ENCODE measurements at places on chromosomes 16 and 17.

- DNase-seq: no peak
Observed at GRCh38 chr16:84332975-84333684, 35.2 kb upstream of the ATP2C2 start.

GRCh38 chr16:70746708-70747424 is 54.1 kb downstream of the VAC14 start:
- DNase-seq: peak; percentile 59

DNA sequence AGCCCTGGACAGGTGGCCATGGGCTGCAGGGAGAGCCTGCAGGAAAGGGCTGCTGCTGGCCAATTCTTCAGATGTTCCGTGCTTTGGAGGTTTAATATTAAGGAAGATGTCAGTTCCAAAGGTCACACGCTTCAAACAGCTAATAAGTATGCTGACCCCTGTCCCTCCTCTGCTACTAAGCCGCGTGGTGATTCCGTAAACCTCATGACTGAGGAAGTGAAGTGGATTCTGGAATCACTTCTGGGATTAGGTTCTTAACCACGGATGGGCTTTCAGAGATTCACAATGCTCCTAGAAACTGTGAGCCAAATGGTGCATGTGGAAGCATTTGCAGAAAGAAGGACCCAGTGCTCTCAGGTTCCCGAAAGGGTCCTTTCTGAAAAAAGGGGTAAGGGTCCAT is 28.5 kb upstream of the ERN1 start:
- no peak for DNase-seq

DNA sequence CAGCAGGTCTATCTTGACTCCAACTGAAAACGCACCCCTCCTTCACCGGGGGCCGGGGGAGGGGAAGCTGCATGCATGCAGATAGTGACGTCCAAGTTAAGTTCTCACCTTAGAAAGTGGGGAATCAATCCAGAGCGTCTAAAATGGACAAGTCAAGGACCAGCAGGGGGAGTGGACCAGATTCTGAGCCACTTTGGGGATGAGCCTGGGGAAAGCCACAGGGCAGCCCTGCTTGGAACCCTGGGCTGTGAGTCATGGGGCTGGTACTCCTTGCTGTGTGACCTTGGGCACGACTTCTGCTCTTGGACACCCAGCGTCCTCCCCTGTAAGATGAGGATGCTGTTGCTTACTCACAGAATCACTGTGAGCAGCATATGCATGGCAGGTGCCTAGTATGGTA is 9.1 kb downstream of the TNFRSF13B start:
- DNase-seq: no peak

- no peak for DNase-seq
Observed at GRCh38 chr17:16477255-16477654, 14.7 kb downstream of the LRRC75A start.

DNA sequence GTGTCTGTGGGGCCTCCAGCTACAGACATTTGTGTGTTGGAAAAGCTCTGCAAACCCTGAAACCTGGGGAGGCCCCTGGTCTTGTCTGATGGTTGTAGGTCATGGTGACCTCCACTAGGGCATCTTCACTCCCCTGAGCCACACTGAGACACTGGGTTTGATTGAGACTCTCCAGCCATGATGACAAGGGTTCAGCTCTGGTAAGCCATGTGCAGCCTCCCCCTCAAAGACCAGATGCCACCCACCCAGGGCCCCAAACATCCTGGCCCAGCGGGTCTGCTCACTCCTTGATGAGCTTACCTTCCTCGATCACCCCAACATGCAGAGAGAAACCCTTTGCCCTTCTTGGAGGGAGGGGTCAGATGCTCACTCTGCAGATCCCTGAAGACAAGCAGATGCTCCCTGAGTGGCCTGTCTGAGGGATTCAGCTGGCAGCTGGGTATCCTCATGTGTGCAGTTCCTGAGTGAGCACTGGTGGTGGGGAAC is 101.6 kb downstream of the METRNL start:
- no peak for DNase-seq

DNA sequence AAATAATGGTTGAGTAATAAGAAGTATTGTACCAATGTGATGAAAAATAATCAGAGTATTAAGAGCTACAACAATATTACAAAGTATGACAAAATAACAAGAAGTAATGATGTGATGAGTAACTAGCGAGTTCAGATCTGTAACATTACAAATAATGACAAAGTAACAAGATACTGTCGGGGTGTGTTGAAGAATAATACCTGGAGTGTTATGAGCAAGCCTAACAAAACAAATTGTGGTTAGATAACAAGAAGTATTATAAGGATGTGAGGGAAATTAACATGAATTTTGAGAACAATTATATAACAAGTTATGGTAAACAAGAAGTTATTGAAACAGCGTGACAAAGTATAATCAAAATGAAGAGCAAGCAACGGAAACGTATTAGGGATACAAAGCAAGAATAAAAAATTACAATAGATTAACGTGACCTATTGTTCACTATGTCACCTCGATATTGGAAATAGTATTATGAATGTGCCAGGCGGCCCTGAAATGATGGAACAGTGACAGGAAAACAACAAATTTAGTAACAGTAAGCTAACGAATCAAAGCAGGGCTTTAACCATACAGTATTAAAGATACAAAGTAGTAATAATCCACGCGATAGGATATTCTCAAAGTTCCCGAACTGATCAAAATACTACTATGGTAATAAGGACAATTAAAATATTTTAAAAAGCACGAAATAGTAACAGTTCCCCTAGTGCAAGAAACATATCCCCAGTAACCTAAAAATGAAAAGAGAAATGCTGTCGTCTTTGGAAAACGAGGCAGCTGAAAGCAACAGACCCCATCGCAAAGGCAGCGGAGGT is 1.6 kb downstream of the TBX4 start:
- no peak for DNase-seq

DNA sequence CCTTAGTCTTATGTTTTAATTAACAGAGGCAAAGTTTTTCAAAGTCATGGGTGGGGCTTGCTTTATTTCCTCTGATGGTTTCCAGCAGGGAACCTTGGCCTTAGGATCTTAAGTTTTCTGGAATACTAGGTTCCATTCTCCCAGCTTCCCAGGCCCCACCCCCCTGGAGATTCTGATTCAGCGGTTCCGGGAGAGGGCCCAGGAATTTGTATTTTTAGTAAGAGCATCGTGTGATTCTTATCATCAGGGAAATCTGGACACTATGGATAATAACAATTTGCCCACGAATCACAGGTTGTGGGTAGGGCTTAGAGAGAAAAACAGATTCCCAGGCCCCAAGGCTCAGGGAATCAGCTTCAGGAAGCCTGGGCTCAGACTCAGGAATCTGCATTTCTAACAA is 263.6 kb downstream of the NTN1 start:
- no peak for DNase-seq

DNA sequence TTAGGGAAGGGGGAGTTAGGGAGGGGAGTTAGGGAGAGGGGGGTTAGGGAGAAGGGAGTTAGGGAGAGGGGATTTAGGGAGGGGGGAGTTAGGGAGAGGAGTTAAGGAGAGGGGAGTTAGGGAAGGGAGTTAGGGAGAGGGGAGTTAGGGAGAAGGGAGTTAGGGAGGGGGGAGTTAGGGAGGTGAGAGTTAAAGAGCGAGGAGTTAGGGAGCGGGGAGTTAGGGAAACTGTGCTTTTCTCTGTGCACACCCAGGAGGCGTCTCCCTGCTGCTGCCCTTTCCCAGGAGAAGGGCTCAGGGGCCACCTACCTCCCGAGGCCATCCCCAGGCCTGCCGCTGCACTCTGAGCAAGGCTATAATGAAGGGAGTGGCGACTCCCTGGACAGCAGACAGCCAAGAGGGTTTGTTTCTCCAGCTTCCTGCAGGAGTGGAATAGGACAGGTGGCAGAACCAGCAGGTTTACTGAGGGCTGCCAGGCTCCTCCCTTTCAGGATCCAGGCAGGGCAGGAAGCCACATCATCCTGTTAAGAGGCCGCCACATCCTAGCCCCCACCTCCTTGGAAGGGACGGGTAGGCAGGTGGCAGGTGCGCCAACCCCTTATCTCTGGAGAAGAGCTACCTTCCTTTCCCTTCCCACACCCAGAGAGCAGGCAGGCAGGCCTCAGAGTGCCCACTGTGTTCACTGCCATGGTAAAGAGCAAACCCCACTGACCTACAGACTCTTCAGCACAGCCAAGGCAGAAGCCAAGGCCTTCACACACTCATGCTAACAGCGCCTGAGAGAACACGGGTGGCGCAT is 4.3 kb downstream of the CANT1 start:
- no peak for DNase-seq

- peak; percentile 77 for DNase-seq
Observed at GRCh38 chr16:79639576-79640311, 39.2 kb upstream of the MAF start.

GRCh38 chr17:44647736-44648135 is 8.5 kb upstream of the MEIOC start:
- no peak for DNase-seq

GRCh38 chr16:57665541-57665940 is 2.6 kb upstream of the ADGRG3 start:
- no peak for DNase-seq

- no peak for DNase-seq
Observed at GRCh38 chr17:82076785-82077591, 11.4 kb upstream of the DUS1L start.

- DNase-seq: no peak
Observed at GRCh38 chr16:54934481-54935265, 4.0 kb downstream of the IRX5 start.

GRCh38 chr16:83843657-83844056 is 35.9 kb downstream of the HSBP1 start:
- no peak for DNase-seq

GRCh38 chr17:57898487-57899311 is 48.9 kb upstream of the MRPS23 start:
- no peak for DNase-seq

- no peak for DNase-seq
Observed at GRCh38 chr17:80956321-80957190, 35.1 kb upstream of the CHMP6 start.

GRCh38 chr16:87735270-87736007 is 30.3 kb downstream of the KLHDC4 start:
- DNase-seq: no peak

DNA sequence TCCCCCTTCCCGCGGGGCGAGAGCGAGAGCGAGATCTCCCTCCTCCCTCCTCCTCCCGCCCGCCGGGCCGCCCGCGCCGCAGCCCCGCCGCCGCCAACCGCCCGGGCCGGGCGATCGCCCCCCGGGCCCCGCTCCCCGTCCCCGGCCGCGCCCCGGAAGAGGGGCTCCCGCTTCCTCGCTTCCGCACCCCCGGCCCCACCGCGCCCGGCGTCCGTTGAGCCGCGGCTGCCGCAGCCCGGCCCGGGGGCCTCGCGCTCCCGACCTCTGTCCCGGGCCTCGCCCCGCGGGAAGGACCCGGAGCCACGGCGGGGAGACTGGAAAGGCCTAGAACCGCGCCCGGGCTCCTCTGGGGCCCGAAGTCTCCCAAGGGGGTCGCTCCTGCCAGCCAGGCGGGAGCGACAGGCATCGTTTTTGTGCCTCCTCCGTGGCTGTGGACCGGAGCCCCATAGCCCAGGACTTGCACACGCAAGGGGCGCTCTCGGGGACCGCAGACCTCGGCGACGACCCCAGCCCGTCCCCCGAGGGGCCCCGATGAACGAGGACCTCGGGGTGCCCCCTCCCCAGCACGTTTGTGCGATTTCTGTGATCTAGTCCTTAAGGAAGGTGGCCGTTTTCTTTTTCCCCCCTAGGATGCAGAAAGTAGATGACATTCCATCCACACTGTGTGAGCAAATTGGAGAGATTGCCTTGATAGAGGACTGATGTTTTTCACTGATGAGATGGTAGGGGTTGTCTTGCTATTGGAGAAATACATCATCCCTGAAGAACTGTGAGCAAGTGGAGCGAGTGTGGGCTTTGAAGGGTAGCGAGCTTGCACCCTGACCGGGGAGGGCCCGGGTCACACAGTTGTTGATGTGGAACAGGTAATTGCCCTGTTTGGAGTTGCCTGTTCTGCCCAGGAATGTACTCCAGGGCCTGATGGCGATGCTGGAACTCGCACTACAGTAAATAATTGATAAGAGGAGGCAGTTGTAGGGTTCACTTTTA is 611 bp downstream of the BANP start:
- DNase-seq: no peak

DNA sequence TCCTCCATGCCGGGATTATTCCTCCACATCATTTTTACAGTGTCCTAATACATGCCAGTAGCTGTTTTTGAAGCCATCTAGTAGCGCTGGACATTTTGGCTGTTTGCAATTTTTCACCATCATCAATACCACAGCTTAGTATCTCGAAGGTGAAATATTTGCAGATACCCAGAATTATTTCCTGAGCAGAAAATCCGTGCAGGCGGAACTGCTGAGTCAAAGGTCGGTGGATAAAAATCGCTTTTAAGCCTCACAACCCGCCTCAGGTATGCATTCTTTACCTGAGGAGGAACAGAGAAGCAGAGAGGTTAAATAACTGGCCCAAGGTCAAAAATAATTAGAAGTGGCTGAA is 584 bp upstream of the TNRC6A start:
- DNase-seq: no peak

GRCh38 chr16:85424260-85425073 is 188.7 kb upstream of the GSE1 start:
- no peak for DNase-seq

GRCh38 chr17:44197980-44198720 is 1.5 kb downstream of the ATXN7L3 start:
- DNase-seq: no peak

- DNase-seq: peak; percentile 74
Observed at GRCh38 chr17:59763861-59764260, 56.4 kb downstream of the VMP1 start.

- DNase-seq: no peak
Observed at GRCh38 chr16:9286930-9287329, 195.5 kb downstream of the HAPSTR1 start.

DNA sequence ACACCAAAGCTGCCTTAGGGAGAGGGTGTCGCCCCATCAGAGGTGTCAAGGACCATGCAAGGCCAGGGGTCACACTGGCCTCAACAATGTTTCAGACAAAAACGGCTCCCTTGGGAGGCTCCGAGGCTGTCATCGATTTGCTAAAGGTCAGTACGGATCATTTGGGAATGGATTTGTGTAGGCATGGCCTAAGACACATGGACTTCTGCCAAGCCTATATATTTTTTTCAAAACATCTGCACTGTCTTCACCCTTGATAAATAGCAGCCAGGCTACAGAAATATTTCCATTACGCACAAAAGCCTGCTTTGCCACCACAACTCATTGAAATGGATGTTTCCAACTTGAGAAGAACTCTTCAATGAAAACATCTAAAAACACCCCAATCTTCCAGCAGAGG is 10.3 kb downstream of the CUEDC1 start:
- no peak for DNase-seq

DNA sequence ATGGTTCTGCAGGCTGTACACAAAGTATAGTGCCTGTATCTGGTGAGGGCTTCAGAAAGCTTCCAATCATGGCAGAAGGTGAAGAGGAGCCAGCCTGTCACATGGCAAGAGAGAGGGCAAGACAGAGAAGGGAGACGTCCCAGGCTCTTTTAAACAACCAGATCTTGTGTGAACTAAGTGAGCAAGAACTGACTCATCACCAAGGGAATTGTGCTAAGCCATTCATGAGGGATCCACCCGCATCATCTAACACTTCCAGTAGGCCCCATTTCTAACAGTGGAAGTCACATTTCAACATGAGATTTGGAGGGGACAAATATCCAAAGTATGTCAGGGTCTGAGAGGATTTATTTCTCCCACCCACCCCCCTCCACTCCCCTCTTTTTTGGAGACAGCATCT is 56.2 kb upstream of the ELAC2 start:
- peak; percentile 10 for DNase-seq

- no peak for DNase-seq
Observed at GRCh38 chr16:84999200-84999599, 12.1 kb downstream of the ZDHHC7 start.

- no peak for DNase-seq
Observed at GRCh38 chr17:35103271-35103670, 16.4 kb downstream of the RAD51D start.

Data from epithelial cell of prostate (primary cell).